Lung microvascular endothelial cell (primary cell): ENCODE measurements at places on chromosomes 11 and 22. TPM values are rescaled to one million over a fixed set of nuclear protein-coding genes. Genes with fewer than 3 reads are reported as not detected.

The ELFN2 gene
- total RNA-seq, result under 0.01 TPM in 1 of 2 replicates, not detected in the other

The MICAL2 gene
- total RNA-seq, result 98.7 and 140 TPM in 2 replicates

The MRGPRX4 gene
- total RNA-seq, result 0.79 and 0.87 TPM in 2 replicates

The DUSP8 gene
- 0.22 and 0.40 TPM in 2 replicates for total RNA-seq

The OR5D13 gene
- not detected in 2 replicates for total RNA-seq

The C11orf16 gene
- total RNA-seq, result not detected in 2 replicates

The SH3BP1 gene
- total RNA-seq, result 0.40 and 0.87 TPM in 2 replicates

The OR4D5 gene
- not detected in 2 replicates for total RNA-seq

The RASGRP2 gene
- 1.3 and 4.4 TPM in 2 replicates for total RNA-seq

The DNAL4 gene
- 12.0 and 15.1 TPM in 2 replicates for total RNA-seq

The RFPL3 gene
- not detected in 2 replicates for total RNA-seq

The HTR3A gene
- total RNA-seq, result not detected in 2 replicates

The DDI1 gene
- total RNA-seq, result not detected in 2 replicates

The OR51E2 gene
- not detected in 2 replicates for total RNA-seq

The CCDC15 gene
- total RNA-seq, result 1.5 and 1.6 TPM in 2 replicates

The POTEH gene
- under 0.01 and 0.20 TPM in 2 replicates for total RNA-seq

The IGLL1 gene
- not detected in 2 replicates for total RNA-seq

The DEFB131B gene
- not detected in 2 replicates for total RNA-seq

The BTG4 gene
- not detected in 2 replicates for total RNA-seq

The RIC3 gene
- total RNA-seq, result not detected in 2 replicates

The FAT3 gene
- under 0.01 TPM in 2 replicates for total RNA-seq

The ESRRA gene
- 33.8 and 53.6 TPM in 2 replicates for total RNA-seq

The TEX54 gene
- total RNA-seq, result not detected in 2 replicates

The DGCR6 gene
- total RNA-seq, result 0.60 and 2.4 TPM in 2 replicates

The BRSK2 gene
- total RNA-seq, result 0.22 and 0.40 TPM in 2 replicates

The MS4A5 gene
- not detected in 2 replicates for total RNA-seq

The SCUBE2 gene
- 0.87 and 0.99 TPM in 2 replicates for total RNA-seq

The POU2AF1 gene
- not detected in 2 replicates for total RNA-seq

The RPUSD4 gene
- 22.0 and 26.2 TPM in 2 replicates for total RNA-seq

The SMIM38 gene
- total RNA-seq, result under 0.01 TPM in 2 replicates

The NNMT gene
- 200 and 316 TPM in 2 replicates for total RNA-seq

The TCN1 gene
- not detected in 2 replicates for total RNA-seq

The SAA1 gene
- total RNA-seq, result not detected in 2 replicates

The RBX1 gene
- 72.4 and 81.3 TPM in 2 replicates for total RNA-seq

The DERL3 gene
- total RNA-seq, result 0.40 and 0.44 TPM in 2 replicates

The MRGPRX3 gene
- total RNA-seq, result under 0.01 and 0.40 TPM in 2 replicates

The CRYBB2 gene
- under 0.01 TPM in 1 of 2 replicates, not detected in the other for total RNA-seq

The CDKN1C gene
- total RNA-seq, result 18.7 and 119 TPM in 2 replicates

The OR2AG1 gene
- total RNA-seq, result not detected in 2 replicates

The CHRM1 gene
- total RNA-seq, result not detected in 2 replicates

The RIMBP3B gene
- total RNA-seq, result under 0.01 TPM in 2 replicates

The TMEM25 gene
- total RNA-seq, result 13.7 and 23.4 TPM in 2 replicates
